ENCODE measurements at places on chromosomes 5 and 9.

DNA sequence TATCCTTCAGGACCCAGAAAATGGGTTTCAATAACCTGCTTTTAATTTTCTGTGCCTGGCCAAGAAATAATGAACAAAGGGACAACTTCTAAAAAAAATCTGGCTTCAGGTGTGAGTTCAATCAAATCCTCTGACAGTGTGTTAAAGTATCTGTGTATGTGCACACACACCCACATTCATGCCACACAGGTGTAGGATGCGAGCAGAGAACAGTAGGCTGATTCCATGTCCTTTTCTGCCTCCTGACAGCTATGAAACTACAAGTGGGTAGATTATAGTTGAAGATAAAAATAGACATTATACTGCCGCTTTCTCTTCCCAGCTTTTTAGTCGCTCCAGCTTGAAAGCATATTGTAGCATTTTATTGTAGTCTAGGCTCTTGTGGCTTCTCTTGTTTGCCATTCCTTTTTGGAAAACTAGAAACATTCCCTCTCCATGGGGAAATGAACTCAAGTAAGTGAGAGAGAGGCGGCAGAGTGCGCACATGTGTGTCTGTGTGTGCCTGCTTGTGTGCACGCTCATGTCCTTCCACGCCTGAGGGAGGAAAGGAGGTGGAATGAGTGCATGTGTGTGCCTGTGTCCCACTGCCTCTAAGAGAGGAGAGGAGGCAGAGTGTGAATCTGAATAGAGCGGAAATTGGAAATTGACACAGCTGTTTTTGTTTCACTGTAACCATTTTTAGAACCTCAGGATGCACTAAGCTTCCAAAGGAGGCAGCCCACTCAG, 273.0 kb downstream of the ELAVL2 start:
- DNase-seq: no peak

DNA sequence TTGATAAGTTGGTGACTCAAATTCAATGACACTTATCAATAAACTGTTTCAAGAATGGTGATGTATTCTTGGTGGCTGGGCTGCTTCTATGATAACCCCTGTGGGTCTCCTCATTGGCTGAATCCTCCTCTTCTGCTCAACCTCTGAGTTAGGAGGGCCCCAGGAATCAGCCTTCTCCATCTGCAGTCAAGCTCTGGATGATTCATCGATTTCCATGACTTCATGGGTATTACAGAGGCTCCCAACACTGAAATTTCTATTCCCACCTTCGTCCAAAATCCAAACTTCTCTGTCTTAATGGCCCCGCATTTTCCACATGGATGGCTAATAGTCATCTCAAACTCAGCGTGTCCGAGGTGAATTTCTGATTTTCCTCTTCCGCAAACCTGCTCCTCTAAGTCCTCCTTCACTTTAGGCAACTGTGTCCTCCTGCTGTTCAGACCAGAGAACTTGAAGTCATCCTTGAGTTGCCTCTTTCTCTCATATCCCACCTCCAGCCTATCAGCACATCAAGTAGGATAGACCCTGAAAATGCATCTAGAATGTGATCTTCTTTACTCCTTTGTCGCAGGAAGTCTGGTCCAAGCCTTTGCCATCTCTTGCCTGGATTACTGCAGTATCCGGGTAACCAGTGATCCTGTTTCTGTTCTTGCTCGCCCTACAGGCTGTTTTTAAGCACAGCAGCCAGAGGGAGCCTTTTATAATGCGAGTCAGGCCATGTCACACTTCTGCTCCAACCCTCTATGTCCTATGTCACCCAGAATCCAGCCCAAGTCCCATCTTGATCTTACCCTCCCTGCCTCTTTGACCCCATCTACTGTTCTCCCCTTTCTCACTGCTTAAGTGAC, 41.4 kb upstream of the IL7R start:
- no peak for DNase-seq

GRCh38 chr5:68587171-68587570, 371.6 kb downstream of the PIK3R1 start:
- no peak for DNase-seq

DNA sequence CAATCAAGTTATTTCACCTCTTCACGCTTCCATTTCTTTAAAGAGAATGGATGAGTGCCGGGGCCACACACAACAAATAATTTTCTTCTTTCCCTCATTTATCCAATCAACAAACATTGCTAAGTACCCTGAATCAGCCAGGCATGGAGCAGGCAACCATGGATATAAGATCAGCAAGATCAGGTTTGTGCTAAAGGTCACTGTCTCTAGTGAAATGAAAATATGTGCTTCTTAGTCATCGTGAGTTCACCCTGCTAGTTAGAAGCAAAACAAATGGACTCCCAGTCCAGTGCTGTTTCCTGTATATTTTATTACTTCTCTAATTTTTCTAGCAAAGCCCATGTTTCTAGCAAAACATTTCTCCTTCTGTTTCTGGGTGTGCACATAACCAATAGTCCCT, 629.2 kb downstream of the BNC2 start:
- no peak for DNase-seq

DNA sequence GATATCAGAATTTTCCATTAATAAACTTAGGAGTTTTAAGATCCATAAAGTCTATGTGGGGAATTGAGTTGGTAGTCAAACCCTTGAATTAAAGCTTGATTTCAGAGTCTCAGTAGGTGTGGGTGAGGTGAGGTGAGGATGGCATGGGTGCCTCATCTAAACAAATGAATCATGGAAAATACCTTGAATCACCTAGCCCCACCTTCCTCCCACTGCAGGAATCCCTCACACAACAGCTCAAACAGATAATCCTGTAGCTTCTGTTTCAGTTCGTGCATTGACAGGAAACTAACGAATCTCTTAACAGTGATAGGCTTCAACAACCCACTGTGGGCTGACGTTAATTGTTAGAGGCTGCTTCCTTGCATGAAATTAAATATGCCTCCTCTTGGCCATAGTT, 185.0 kb downstream of the SREK1 start:
- DNase-seq: no peak

- no peak for DNase-seq
Measured at GRCh38 chr9:12784461-12785259, 9.8 kb downstream of the LURAP1L start.

DNA sequence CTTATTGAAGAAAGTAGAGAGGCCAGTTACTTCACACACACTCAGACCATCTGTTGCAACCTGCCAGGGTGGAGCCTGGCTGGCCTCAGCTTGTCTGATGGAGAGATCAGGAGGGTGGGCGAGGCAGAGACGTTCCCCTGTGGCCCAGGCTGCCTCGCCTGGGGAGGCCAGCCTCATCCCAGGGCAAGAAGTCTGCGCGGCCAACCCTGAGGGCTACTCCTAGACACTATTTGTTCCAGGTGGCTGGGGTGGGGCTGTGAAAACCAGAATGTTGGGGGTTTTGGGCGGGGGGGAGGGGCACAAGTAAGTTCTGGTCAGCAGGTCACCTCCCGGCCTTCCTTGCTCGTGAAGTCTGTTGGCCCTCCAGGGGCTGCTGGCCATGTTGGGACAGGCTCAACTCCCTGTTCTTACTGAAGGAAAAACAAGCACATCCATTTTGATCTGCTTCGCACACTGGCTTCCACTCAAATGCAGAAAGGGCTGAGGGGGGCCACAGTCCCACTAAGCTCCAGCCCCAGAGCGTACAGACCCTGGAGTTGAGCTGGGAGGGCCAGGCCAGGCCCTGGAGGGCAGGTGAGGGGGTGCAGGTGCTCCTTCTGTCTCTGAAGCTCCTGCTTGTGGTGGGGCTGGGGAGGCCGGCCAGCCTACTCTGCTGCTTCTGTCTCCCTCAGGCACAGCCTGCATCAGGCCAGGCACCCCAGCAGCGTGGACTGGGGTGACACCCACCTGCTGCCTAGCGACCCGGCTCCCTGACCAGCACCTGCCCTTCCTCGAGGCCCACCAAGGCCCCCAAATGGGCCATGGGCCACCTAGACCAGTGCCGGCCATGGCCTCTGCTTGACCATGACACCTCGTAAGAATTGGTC, 46.6 kb downstream of the SECISBP2 start:
- DNase-seq: no peak

GRCh38 chr9:36892279-36892678, 141.8 kb downstream of the PAX5 start:
- no peak for DNase-seq

DNA sequence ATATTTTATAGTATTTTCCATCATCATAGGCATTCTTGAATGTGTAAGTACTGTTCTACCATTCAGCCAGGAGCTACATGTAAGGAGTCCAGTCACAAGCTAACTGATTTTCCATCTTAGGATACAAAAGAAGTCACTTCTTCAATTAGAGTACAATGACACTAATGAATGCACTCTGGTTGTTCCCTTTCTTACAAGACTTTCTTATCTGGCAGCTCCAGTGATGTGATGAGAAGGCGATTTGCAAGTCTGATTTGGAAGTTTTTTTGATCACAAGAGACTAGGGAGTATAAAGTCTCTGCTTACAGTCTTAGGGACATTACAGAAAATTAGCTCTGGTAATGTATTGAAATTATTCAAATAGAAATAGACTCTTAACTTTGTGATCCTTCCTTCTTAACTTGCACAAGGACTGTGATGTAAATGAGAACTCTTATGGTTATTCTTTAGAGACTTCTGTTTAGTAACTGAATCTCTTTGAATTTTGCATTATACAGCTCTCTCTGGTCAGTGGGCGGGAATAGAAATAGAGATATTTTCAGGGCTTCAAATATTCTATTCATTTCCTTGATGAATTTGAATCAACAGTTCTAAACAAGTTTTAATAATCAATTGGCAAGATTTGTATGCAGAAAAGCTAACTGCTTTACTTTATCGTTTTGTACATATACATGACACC, 130.4 kb upstream of the CDH6 start:
- DNase-seq: no peak

Data from activated CD8-positive, alpha-beta memory T cell treated with anti-CD3 and anti-CD28 coated beads for 48 hours (primary cell).